ENCODE measurements at places on chromosomes 7 and 10.

DNA sequence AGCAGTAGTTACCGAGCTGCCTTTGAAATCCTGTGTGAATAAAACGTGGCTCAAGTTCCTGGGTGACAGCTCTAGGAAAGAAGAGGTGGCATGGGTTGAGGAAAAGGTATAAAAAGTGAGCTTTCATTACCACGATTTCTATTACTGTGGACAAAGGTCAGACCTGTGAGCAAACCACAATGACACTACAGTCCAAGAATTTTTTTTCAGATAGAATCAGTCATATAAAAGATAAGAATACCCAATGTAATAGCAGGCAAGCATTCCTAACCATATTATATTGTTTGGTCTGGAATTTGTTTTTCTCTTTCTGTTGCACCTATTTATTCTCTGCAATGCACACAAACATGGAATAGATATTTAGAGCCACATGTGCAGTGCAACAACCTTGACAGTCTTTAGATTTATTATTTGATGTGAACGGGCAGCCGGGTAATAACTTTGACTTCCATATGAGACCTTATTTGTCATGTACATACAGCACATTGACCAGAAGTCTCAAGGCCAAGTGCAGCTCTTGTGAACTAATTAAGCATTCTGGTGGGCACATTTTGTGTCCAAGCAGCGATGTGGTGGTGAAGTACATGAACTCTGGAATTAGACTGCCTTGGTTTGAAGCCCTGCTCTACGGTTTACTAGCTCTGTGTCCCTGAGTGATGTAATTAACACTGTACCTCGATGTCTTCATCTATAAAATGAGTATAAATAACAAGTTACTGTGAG lies 156.8 kb downstream of the NRCAM start:
- no peak for DNase-seq

DNA sequence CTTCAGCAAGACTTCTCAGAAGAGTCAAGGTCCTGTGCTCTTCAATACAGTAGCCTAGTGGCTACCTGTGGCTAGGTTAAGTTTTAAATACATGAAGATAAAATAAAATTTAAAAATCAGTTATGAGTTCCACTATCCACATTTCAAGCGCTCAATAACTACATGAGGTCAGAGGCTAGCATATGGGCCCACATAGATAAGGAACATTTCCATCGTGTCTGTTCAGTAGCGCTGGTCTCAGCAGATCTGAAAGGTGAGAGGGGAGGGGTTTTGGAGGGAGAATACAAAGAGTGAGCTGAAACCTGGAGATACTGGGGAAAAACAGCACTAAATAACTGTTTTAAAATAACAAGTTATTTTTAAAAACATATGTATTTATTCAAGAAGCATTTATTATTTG lies 219.0 kb downstream of the TRIL start:
- DNase-seq: no peak

DNA sequence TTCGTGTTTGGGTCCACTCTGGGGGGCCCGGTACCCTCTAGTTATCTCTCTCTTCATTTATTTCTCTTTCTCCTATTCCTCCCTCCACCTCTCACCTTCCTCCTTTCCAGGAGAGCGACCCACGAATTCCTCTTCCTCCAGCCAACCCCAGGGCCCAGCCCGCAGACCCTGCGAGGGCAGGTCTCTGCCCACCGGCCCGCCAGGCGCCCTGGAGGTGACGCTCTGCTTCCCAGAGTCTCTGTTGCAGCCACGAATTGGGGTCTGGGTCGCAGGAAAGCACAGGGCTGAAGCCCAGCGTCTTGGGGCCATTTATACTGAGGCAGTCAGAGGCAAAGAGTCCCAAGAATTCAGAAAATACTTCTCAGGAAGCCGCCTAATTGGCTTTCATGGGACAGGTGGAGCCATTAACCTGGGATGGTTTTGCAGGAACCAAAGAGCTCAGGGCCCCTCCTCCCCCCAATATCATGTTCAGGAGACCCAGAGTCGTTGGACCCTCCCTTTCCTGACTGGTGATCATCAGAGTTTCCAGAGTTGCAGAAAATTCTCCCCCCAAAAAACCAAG lies 2.7 kb upstream of the EN2 start:
- DNase-seq: no peak

GRCh38 chr10:58517491-58518355 lies 5.1 kb downstream of the BICC1 start:
- no peak for DNase-seq

- DNase-seq: no peak
These were observed 763.6 kb downstream of the PHTF2 start for GRCh38 chr7:78562191-78562590.

- DNase-seq: no peak
These were observed 201.5 kb downstream of the DNAJB6 start for GRCh38 chr7:157538321-157538720.

GRCh38 chr7:36474283-36475010 lies 84.8 kb downstream of the ANLN start:
- DNase-seq: no peak

DNA sequence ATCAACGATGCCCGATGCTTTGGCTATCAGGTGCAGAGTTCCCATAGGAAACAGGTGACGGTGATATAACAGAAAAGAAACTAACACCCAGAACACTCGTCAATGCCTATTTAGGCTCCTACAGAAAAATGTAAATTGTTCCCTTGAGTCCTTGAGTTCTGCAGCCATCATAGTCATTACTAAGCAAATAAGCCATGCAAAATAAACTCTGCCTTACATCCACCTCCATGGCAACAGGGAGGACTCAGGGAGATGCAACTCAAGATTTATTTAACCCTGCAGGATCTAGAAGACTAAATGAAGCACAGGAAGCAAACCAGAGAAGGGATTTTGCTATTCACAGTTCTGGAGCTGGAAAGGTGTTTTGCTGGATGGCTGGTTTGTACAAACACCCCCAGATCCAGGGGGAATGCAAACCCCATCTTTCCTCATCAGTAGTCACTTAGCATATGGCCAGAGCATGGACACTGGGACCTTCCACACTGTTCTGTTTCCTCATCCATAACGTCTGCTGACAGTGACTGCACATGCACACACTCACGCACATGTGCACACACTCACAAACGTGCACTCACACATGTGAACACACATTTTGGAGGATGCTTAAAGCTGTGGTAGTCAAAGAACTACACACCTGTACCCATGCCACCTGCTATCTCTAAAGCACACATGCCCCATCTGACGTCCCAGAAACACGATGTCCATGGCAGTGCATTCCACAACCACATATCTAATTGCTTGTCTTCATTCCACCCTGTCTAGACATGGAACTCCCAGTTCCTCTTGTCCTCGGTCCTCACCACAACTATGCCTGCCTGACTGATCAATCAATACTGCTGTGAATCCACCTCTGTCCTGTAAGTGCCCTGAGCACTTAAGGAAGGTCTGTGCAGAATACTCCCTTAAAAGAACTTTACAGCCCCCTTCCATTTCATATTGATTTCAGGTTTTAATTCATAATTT lies 178.2 kb downstream of the COBL start:
- DNase-seq: no peak

DNA sequence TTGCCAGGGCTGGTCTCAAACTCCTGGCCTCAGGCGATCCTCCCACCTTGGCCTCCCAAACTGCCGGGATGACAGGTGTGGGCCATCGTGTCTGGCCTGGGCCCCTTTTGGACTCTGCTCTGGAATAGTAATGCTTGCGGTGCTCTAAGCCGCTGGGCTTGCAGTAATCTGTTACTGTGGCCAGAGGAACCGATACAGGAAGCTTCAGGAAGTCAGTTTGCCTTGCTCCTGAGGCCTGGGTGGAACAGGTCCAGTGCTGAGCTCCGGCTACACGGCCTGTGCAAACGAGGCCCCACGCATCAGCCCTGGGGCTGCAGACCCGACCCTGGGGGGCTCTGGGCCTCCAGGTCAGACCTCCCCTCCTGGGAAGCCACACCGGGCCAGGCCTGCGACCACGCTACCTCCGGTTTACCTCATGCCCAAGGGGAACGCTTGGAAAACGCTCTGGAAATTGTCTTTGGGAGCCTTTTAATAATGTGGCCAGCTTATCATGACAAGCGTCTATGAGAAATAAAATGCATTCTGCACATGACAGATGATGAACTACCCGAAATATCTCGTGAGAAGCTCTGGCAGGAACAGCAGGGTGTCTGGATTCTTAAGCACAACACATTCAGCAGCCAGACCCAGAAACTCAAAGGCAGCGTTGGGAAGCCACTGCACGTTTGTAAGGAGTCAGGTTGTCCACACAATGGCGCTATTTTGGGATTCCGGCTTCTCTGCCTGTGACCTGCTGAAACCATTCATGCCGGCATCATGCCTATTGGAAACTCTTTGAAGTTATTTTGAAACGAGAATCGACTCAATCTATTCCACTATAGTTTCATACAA lies 10.1 kb upstream of the ADAP1 start:
- no peak for DNase-seq

DNA sequence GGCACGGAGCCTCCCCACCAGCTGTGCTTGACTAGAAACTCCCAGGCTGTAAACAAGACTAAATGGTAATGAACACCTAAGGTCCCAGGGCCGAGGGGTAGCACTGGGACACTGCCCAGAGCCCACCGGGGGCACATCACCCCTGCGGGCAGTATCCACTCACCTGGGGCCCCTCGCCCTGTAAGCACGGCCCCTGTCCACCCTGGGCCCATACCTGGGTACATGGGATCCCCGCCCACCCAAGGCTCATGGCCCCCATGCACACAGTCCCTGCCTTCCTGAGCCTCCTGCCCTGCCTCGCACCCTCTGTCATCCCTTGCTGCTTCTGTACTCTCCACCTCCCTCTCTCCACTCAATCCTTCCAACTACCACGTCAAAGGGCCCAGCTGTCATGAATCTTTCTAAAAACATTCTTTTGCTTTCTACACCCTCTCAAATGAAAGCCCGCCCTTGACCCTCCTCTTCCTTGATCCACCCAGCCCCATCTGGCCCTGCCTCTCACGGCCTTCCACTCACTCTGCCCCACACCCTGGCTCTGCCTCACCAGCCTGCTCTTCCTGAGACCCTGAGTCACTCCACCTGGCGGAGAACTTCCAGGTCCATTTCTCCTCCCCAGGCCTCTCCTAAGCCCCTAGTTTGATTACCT lies 173.1 kb downstream of the PARD3 start:
- no peak for DNase-seq

- no peak for DNase-seq
These were observed 121.9 kb upstream of the ODAD2 start for GRCh38 chr10:28120795-28121194.

DNA sequence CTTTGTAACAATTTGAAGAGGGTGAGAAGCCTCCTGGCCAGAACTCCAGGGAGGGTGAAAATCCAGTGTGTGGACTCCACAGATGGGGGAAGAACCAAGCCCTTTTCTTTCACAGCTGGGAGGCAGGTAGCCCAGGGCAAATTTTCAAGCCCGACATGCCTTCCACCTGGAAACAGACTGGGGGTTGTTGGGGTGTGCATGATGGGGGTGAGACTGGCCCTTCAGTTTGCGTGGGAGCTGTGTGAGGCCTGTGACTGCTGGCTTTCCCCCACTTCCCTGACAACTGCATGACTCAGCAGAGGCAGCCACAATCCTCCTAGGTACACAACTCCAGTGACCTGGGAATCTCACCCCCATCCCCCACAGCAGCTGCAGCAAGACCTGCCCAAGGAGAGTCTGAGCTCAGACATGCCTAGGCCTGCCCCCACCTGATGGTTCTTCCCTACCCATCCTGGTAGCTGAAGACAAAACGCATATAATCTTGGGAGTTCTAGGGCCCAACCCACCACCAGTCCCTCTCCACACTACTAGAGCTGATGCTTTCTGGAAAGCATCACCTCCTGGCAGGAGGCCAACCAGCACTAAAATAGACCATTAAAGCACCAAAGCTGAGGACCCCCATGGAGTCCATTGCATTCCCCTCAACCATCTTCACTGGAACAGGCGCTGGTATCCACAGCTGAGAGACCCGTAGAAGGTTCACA lies 445.4 kb downstream of the TFEC start:
- DNase-seq: no peak

- no peak for DNase-seq
These were observed 92.8 kb upstream of the MKLN1 start for GRCh38 chr7:131234719-131235488.

- DNase-seq: no peak
These were observed 26.5 kb downstream of the LEP start for GRCh38 chr7:128267595-128267924.

DNA sequence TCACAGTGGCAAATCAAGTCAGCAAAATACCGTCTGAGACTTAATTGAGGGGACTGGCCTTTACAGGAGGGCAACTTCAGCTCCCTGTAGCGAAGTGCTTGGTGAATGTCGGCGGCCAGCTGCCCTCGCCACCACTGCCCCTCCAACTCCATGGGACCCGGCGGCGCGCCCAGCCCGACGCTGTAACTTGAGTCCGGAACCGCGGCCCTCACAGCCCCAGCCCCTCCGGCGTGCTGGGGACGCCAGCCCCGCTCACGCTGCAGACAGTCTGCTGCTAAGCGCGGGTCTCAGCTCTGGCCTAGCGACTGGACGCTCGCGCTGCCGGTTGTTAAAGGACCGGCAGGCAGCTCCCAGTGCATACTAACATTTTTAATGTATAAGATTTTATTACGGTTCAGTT lies 113.4 kb upstream of the NUPR2 start:
- no peak for DNase-seq

GRCh38 chr7:40582539-40582938 lies 447.7 kb downstream of the SUGCT start:
- DNase-seq: no peak

GRCh38 chr7:75690121-75690523 lies 48.6 kb downstream of the HIP1 start:
- no peak for DNase-seq

- no peak for DNase-seq
These were observed 106.5 kb upstream of the INSIG1 start for GRCh38 chr7:155191137-155191536.

- no peak for DNase-seq
These were observed 506.4 kb downstream of the KCNMA1 start for GRCh38 chr10:77131214-77131613.

DNA sequence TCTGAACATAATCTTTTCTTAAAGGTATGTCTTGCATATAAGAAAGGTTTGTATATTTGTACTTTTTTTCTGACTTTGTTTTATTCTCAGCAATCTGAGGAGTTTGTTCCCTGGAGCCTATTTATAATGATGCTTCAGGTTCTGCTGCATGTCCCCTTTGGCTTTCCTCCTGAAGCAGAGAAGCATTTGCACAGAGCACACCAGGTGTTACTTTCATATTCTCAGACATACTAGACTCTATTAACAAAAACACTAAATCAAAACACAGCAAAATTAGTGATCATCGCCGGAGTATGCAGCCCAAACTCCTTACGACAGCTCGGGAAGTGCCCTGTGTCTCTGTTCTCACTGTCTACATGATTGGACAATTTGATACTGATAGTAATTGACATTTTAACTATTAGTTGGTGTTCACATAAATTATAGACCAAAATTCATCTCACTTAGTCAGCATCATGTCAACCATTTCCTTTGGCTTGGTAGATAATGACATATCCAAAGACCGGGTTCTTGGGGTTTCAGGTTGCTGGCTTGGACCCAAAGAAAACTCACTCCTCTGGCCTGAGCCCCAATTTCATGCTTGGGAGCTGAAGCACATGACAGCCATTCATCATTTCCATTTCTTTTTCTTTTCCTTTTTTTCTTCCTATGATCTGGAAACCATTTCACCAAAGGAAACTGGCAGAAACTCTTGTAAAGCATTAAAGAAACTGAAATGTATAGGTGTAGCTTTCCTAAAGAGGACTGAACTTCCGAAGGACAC lies 400.1 kb upstream of the NRP1 start:
- DNase-seq: no peak

Data from stimulated activated naive CD4-positive, alpha-beta T cell treated with Interleukin-2 at 50 U/mL for 16 hours (primary cell).